ENCODE measurements at places on chromosomes 1 and 21.

DNA sequence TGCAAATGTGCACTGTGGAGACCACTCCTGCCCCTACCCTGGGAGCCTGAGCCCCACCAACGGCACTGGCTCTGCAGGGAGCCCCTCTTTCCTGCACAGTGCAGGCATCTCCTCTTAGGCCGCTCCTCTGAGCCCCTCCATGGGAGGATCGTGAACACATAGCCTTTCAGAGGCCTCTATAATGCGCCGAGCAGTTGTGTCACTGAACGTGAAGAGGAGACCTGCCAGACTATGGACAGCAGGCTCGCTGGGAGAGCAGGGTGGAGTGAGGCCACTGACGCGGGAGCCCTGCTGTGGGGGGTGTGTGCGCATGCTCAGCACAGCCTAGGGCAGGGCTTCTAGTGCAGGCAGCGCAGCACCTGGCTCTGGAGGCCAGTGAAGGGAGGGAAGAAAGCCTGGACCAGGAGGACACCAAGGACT lies 151.3 kb upstream of the COL6A1 start:
- no peak for DNase-seq

- DNase-seq = no peak
Measured at GRCh38 chr21:14383596-14384180, 742 bp upstream of the HSPA13 start.

GRCh38 chr1:218384581-218384993 lies 39.5 kb downstream of the TGFB2 start:
- no peak for DNase-seq

DNA sequence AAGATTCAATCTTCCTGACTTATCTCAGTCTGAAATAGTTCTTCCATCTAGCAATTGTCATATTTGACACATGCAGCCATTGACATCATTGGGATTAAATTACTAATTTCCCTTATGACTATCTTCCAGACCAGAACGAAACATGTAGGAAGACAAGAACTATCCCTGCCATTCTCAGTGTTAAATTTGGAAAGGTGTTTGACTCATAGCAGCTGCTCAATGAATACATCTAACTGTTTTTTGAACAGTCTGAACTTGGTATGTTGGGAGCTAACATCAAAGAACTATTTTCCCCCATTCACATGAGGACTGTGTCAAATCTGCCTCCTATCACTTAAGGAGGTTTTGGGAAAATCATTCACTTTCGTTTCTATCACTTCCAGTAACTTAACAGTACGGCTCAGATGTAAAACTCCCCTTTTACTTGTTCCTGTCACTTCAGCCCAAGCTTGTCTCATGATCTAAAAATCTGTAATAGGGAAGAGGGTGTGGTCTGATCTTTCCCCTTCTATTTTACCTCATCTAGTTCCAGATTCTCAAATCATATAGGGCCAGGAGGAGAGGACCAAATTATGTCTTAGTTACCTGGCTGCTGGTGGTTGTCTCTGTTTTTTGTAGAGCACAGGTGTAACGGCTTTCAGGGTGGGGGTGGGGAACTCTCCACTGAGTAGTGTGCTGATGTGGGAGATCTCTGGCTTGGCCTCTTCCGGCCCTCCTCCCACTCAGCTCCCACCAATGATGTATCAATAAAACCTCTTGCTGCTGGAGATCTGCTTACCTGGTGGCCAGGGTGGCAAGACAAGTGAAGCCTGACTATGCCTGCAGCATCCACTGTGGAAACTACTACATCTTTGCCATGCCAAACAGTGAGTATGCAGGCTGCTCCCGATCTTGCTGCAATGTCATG lies 26.2 kb upstream of the SLAMF1 start:
- DNase-seq = no peak

- DNase-seq = no peak
Measured at GRCh38 chr21:16534408-16535101, 804.8 kb downstream of the USP25 start.

GRCh38 chr1:174160603-174161002 lies 1.3 kb downstream of the RABGAP1L start:
- no peak for DNase-seq

DNA sequence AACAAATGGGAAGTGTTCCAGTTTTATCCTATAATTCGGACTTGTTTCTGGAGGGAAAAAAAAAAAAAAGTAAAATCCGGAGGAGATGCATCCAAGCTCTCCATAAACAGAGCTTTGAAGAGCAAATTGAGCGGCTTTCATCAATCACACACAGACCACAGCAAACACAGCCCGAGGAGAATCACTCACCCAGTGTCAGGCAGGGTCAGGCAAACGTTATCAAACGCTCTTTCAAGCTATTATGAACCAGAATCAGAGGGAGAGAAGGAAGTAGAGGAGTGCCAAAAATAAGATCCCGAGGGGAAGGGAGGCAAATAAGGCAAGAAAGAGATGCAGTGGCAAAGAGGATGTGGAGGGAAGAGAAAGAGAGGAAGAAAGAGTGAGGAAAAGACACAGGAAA lies 188.3 kb upstream of the CAMK1G start:
- DNase-seq = no peak

DNA sequence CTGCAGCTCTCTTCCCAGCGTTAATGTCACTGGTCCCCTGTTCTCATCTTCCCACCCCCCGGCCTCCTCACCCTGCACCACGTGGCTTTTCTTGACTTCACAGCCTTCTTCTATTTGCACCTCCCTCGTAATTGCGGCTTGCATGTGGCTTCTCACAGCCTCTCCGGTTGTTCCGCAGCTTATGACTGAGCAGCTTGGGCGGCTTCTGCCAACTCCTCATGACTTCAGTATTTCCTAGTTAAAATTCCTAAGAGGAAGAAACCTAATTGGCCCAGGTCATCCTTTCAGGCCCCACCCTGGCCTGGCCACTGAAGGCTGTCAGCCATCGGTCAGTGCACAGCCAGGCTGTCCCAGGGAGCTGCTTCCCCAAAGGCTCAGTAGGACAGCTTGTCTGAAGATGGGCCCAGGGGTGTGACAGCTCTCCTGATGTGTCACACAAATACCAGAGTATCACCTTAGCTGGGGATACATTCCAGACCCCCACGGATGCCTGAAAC lies 8.6 kb upstream of the RERE start:
- no peak for DNase-seq

GRCh38 chr1:92194511-92194910 lies 23.2 kb upstream of the C1orf146 start:
- DNase-seq = no peak

DNA sequence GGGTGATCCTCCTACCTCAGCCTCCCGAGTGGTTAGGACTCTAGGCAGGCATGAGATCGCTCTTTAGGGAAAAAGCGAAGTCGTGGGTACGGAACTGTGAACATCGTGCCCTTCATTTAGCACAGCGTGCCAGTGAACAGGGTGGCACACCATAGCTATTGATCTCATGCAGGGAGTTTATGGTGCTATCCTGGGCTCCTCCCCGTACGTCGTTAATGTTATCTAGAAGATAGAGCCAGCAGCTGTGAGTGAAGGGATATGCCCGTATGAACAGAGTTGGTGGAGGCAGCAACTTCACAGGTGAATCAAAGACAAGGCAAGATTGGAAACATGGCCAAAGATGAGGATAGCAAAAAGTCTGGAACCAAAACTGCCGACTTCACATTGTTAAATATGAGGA lies 11.2 kb downstream of the CLCN6 start:
- no peak for DNase-seq

GRCh38 chr1:5532811-5533210 lies 459.4 kb downstream of the NPHP4 start:
- no peak for DNase-seq

DNA sequence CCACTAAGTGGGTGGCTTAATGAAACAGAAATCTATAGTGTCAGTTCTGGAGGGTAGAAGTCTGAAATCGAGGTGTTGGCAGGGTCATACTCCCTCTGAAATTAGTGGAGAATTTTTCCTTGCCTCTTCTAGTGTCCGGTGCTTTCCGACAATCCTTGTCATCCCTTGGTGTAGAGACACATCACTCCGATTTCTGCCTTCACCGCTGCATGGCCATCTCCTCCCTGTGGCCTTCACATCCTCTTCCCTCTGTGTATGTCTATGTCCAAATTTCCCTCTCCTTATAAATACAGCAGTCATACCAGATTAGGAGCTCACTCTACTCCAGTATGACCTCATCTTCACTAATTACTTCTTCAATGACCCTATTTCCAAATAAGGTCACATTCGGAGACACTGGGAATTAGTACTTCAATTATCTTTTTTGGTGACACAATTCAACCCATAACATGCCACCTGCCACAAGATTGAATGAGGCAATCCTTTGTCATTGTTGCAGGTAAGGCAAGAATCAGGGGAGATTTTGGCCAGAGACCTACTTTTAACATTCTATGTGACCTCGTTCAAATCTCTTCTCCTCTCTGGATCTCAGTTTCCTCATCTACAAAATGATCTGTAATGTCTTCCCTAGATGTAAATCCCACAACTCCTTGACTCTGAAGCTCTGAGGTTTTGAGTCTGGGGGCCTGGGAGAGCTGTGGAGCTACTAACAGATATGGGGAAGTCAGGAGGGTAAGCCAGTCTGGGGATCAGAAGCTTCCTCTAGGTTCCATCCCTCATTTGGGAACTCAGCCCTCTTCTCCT lies 16.1 kb downstream of the NAV1 start:
- no peak for DNase-seq

DNA sequence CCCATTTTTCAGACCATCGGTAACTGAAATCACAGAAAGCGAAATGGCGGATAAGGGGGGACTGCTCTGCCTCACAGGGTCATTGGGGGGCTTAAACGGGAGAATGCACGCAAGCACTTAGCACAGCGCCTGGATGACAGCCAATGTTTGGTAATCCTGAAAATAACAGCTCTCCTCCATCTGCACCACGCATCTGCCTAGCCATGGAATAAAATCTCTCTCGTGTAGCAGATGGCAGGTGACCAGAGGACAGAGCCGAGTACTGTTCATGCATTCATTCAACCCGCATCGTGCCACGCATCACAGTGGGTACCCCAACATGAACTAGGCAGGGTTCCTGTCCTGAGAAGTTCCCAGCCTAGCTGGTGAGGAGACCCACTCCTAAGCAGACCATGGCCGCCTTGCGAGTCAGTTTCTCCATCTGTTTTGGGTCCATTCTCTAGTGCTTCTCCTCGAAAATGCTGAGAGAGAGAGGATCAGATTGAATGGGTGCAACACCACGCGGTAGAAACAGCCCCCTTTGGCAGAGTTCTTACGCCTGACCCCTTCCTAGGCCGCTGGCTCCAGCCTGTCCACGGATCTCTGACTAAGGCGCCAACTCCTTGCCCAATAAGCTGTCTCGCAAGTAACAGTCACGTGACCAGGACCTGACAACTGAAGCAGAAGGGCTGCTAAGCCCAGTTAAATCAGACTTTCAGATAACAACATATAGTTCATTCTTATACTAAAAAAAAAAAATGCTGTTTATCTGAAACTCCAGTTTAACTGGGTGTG lies 7.3 kb downstream of the SLC1A7 start:
- DNase-seq = no peak

- no peak for DNase-seq
Measured at GRCh38 chr1:93623875-93624274, 57.8 kb downstream of the BCAR3 start.

- no peak for DNase-seq
Measured at GRCh38 chr1:165501970-165502348, 41.8 kb upstream of the LRRC52 start.

DNA sequence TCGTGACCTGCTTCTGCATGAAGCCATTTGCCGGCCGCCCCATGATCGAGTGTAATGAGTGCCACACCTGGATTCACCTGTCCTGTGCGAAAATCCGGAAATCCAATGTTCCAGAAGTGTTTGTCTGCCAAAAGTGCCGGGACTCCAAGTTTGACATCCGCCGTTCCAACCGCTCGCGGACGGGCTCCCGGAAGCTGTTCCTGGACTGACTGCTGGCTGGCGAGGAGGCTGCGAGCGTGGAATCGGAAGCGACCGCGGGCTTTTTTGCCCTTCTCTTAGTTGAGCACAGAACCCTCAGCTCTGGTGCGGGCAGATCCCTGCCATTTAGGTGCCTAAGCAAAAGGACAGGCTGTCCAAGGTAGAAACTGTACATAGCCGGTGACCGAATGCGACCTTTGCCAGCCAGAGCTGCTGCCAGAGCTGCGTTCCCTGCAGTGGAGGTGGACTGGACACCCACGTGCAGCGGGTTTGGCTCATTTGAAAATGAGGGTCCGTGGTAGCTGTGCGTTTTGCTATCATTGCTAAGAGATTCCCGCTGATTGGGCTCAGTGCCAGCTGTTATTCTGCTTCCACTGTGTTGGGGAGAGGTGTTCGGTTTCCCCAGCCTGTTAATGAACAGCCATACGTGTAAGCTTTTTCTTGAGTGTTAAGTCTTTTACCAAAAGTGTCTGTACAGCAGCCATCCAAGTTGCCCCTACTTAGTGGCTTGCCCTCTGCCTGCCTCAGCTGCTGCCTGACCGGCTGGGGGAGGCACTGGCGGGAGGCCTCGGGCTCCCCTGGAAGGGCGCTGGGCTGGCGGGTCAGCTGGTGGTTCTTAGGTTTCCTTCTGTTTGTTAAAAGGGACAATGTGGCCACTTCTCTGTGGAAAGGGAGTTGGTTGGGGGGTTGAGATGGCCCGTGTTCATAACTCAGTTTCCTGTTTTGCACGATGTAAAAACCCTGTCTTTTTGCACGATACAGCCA lies 3.0 kb upstream of the THAP3 start:
- DNase-seq = no peak

GRCh38 chr1:1181129-1181937 lies 7.7 kb downstream of the TTLL10 start:
- no peak for DNase-seq

GRCh38 chr21:32212116-32212515 lies 66.7 kb downstream of the MIS18A start:
- DNase-seq = no peak

DNA sequence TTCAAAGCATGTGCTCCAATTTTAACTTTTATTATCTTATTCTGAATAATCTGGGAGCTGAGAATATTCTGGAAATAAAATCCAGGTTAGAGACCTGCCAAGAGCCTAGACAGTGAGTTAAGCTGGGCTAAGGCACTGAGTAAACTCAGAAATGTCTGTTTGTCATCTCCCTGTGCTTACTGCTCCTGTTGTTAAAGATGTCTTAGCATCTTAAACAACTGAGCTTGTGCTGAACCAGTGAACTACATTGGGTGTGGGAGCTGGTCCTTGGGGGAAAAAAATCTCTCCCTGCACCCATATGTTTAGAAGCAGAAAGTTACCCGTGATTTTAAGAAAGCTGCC lies 25.0 kb upstream of the AHCYL1 start:
- no peak for DNase-seq

GRCh38 chr1:17277511-17278159 lies 28.7 kb downstream of the PADI3 start:
- no peak for DNase-seq

GRCh38 chr1:172515927-172516326 lies 17.0 kb upstream of the SUCO start:
- DNase-seq = no peak

- no peak for DNase-seq
Measured at GRCh38 chr1:22780696-22781095, 70.1 kb downstream of the EPHB2 start.

DNA sequence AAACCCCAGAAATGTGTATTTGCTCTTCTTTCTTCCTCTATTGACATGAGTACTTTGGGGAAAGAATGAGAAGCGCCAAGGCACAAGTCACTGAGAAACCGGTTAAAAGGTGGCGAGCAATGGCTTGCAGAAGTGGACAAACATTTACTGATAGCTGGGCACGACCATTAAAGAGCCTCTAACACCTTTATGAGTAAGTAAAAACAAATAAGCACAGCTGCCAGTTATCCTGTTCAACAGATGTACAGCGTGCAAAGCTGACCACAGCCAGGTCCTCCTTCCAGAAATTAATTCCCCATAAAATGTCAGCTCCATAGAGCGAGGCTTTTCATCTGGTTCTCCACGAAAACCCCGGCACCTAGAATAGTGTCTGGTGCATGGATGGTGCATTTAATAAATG lies 72.7 kb downstream of the CAPZB start:
- DNase-seq = no peak

GRCh38 chr21:39336457-39337008 lies 12.4 kb downstream of the HMGN1 start:
- DNase-seq = no peak
